ENCODE measurements at places on chromosomes 4 and X. TPM values are rescaled to one million over a fixed set of nuclear protein-coding genes. Genes with fewer than 3 reads are reported as not detected.

MAML3 gene
- total RNA-seq = 3.1 TPM

HDX gene
- 2.9 TPM for total RNA-seq

HELT gene
- not detected for total RNA-seq

SLC10A6 gene
- 0.18 TPM for total RNA-seq

TCEAL2 gene
- not detected for total RNA-seq

SHROOM2 gene
- not detected for total RNA-seq

CABS1 gene
- total RNA-seq = not detected

LNX1 gene
- total RNA-seq = 1.6 TPM

Measured in fibroblast of the aortic adventitia (primary cell).